ENCODE measurements at places on chromosomes 7 and 10.

- no peak for DNase-seq
These were observed 159.6 kb upstream of the IGFBP3 start for GRCh38 chr7:46080595-46081159.

DNA sequence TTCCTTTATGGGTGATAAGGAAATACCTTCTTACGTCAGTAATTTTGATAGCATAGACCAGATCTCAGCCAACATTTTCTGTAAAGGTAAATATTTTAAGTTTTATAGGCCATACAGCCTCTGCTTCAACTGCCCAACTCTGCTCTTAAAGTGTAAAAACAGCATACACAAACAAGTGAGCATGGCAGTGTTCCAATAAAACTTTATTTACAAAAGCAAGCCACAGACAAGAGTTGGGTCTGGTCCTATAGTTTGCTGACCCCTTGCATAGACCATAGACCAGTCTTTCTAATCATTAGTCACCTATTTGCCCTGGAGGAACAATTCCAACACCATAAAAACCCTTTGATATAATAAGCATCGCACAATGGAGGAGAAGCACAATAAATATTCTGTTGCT, 398.8 kb downstream of the SFMBT2 start:
- DNase-seq, result no peak

GRCh38 chr7:151795168-151795811, 81.6 kb downstream of the PRKAG2 start:
- DNase-seq, result no peak

DNA sequence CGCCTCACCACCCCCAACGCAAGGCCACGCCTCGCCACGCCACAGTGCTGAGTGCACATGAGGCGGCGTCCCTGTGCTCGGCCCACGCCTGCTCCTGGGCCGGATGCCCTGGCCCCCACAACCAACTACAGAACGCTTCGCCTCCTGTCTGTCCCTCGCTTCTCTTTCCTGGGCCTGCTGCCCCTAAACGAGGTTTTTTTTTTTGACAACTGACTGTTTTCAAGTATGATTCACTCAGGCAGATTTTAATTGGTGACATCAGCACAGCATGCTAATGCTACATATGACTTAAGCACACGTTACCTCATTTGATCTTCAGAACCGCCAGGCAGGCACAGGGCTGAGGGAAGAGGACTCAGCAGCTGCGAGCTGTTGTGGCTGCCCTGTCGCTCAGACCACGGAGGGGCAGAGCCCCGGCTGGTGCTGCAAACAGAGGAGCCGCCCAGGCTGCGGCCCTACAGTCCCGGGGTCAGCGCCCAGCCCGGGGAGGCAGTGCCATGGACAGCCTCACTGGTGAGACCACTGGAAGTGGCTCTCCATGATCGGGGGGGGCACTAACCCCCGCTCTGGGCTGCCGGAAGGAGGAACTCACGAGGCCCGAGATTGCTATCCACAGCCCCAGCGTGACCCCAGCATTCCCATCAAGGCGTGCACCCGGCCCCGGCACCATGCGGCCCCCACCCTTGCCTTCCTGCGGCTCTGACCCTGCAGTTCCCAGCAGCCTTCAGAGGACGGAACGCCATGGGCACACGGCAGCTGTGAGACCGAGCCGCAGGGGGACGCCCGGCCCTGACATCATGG, 212.8 kb downstream of the MAD1L1 start:
- DNase-seq, result no peak

- DNase-seq, result no peak
These were observed 6.8 kb upstream of the HECW1 start for GRCh38 chr7:43105521-43106120.

DNA sequence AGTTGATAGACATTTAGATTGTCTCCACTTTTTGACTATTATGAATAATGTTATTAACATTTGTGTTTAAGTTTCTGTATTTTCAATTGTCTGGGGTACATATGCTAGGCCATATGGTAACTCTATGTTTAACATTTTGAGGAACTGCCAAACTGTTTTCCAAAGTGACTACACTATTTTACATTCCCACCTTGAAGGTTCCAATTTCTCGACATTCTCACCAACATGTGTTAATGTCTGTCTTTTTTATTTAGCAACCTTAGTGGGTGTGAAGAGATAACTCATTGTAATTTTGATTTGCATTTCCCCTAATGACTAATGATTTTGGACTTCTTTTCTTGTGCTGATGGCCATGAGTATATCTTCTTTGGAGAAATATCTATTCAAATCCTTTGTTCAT, 832.4 kb downstream of the DNAJB9 start:
- DNase-seq, result no peak

- no peak for DNase-seq
These were observed 208.3 kb downstream of the USP6NL start for GRCh38 chr10:11403116-11403515.

GRCh38 chr10:96978621-96979154, 146.6 kb downstream of the LCOR start:
- DNase-seq, result no peak

DNA sequence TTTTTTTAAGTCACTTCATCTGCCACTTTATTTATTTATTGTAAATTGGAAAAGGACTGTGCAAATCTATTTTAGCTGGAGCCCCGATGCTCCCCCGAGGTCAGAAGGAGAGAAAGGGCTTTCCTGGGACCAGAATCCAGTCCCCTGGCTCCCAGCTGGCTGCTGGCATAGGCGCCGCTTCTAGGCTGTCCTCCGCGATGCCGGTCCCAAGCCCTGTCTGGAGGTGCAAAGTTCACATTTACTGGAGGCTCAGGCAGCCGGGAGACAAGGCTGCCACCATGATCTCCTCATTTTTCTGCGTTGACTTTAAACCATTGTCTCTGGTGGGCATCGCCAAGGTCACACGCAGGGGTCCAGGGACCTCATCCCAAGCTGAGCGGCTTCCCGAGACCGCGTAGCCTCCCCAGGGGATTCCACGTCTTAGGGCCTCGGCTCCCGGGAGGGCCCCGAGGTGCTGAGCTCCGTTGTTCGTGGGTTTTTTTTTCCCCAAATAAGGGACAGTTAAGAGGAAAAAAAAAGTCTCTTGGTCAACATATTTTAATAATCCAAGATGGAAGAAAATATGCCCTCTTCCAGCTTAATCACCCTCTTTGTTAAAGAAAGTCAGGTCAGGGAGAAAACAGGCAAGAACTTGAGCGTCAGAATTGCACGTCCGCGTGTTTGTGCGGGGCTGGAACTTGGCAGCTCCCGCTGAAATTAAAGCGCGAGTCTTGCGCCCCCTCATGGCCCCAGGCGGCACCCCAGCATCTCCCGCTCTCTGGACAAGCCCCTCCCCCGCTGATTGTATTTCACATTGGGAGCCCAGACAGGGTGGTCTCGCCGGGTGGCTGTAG, 11.9 kb downstream of the RGR start:
- no peak for DNase-seq

DNA sequence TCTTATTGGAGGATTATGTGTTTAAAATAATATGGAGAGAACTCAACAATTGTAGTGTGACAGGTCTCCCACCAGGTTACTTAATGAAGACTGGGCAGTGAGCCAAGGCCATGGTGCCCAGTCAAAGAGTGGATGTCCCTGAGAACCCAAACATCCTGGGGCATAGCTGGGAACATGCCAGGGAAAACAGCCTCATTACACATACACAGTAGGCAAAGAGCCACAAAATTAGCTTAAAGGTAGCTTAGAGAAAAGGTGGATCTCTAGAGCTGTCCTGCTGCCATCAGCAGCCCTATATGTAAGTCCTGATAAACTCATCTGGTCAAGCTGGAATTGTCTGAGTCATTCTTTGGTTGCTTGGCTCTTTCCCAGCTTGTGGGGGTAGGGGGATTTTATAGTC, 287.8 kb downstream of the PHF14 start:
- DNase-seq, result peak; percentile 83

DNA sequence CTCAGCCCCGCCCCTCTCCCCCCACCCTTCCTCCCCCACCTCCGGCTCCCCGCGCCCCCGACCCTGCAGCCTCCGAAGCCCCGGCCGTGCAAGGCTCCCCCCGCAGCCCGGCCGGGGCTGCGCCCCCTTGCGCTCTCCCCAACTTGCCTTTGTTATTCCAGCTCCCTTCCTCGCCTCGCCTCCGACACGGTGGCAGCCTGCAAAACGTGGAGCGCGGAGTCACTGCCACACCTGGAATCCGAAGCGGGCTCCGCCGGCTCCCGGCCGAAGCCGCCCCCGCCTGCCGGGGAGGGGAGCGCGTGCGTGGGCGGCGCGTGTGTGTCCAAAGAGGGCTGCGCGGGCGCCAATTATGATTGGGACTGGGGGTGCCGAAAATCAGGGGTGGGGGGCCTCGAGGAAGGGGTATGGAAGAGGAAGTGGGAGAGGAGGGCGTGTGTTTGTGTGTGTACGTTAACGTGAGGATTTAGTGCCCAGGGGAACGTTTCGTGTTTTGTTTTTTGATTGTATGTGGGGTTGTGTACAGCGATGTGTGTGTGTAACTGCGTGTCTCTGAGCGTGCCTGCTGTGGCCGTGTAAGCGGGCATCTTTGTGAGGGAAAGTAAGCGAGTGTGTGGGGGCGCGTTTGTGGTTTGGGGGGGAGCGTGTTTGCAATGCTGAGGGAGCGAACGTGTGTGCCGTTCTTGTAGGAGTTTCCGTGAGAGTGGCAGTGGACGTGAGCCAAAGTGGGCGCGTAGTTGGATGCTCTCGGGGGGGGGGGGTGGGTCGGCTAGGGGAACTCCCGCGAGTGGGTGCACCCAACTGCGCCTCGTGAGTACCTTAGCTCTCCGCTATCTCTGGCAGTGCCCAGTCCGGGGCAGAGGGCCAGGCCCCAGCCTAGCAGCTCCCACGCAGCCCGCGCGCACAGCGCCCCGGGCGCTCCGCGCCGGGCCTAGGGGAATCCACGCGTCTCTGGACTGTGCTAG, 1.2 kb upstream of the ZMIZ1 start:
- DNase-seq, result peak; percentile 83

GRCh38 chr7:131564640-131565039, 8.2 kb upstream of the PODXL start:
- DNase-seq, result no peak

GRCh38 chr7:112105584-112106530, 100.3 kb downstream of the DOCK4 start:
- no peak for DNase-seq

- peak; percentile 76 for DNase-seq
These were observed 491.3 kb downstream of the RPS24 start for GRCh38 chr10:78524941-78525340.

GRCh38 chr10:128463991-128464760, 338.0 kb upstream of the MKI67 start:
- no peak for DNase-seq

DNA sequence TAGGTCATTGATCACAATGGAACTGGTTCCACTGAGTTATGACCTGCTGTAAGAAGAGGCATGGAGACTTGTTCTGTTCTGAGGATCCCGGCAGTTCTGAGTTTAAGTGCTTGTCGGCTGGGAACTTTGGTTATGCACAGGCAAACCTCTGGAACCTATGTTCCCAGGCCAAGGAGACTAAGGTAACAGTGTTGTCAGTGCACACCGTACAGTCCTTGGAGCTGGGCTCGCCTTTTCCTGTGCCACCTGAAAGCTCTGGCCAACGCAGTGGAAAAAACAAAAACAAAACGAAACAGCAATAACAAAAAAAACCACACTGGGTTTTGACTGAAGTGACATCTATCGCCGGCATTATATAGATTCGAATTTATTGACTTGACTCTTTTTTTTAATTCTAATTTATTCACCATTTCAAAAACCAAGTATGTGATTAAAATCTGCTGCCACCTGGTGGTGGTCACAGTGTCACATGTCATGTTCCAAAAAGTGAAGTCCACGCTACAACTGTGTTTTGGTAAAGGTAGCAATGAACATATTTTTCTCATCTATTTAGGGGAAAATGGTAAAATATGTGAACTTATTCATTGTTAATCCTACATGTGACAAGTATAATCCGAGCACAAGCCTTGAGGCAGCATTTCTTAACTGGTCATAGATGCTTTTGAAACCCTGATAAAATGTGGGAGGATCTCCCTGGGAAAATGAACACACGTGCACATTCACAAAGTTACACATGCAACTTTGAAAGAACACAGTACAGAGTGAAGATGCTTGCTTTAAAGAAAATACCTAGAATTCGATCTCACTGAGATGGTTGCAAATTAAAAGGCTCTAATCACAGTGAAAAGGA, 113.8 kb upstream of the PPP2R2D start:
- DNase-seq, result peak; percentile 1

- DNase-seq, result no peak
These were observed 11.2 kb upstream of the CCSER2 start for GRCh38 chr10:84317174-84317573.

DNA sequence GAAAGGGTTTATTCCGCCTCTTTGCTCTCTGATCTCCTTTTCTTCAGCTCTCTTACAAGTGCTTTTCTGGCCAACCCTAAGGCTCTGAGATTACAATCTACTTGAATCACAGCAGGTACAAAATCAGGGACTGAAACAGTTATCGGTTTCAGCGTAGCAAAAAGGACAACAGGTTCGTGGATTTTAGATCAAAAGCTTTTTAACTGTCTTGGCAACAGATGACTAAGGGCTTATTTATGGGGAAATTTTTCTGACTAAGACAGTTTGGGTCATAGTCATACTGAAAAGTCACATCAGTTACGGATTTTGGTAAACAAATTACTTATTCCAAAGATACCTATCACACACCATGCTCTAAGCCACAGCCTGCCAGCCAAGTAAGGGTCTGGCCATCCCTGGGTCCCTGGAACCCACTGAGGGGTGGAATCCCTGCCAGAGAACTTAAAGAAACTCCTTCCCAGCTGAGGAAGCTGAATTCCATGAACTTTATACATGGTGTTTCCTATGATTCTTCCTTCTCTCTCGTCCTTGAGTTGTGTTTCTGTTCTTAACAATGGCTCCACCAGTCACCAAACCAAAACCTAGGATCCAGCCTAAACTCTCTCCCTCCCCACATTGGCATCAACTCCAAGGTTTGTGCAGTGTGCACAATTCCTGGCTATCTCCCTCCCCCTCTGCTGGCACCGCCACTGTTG, 169.3 kb downstream of the FAM107B start:
- no peak for DNase-seq

- DNase-seq, result no peak
These were observed 104.9 kb downstream of the CTBP2 start for GRCh38 chr10:125055446-125055845.

- DNase-seq, result no peak
These were observed 152.3 kb downstream of the SDK1 start for GRCh38 chr7:3453398-3453797.

DNA sequence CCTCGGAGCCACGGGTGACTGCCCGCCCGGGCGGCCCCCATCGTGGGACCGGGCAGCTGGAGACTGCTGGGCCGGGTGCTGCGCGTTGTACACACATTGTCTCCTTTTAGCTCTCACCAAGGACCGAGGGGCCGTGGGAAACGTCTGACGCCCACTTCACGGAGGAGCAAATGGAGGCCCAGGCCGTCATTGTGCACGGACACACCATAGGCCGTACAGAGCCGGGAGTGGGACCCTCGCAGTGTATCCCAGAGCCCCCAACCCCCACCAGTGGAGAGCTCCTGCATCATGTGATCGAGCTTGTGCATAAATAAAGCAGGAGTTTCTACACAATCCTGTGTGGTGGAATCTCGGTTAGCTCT, 722 bp downstream of the DENND10 start:
- no peak for DNase-seq

Measured in NCI-H774 (cell line).